Mammary epithelial cell (primary cell): ENCODE measurements at places on chromosomes 12 and 14. TPM values are rescaled to one million over a fixed set of nuclear protein-coding genes. Genes with fewer than 3 reads are reported as not detected.
A peak's percentile ranks its signal among the peaks of the same experiment; 100 is the strongest.

Gene ST8SIA1
- total RNA-seq, result 0.50 TPM

Gene LRP6
- 19.0 and 19.2 TPM in 2 replicates for total RNA-seq

Gene GARIN6
- not detected for total RNA-seq

Gene AGAP2
- 0.33 TPM for total RNA-seq

Gene CCDC38
- total RNA-seq, result 0.16 TPM in 1 of 2 replicates, not detected in the other

Gene PRB2
- total RNA-seq, result not detected in 2 replicates

Gene DPF3
- 1.8 TPM for total RNA-seq

Gene CLEC2A
- not detected for total RNA-seq

Gene ARHGEF40
- 11.5 and 15.2 TPM in 2 replicates for total RNA-seq

Gene NPAS3
- total RNA-seq, result 0.33 TPM

Gene PLBD1
- not detected for total RNA-seq

Gene TSPAN19
- total RNA-seq, result 0.67 TPM

Gene CCDC177
- not detected in 2 replicates for total RNA-seq

Gene POTEG
- not detected in 2 replicates for total RNA-seq

DNA sequence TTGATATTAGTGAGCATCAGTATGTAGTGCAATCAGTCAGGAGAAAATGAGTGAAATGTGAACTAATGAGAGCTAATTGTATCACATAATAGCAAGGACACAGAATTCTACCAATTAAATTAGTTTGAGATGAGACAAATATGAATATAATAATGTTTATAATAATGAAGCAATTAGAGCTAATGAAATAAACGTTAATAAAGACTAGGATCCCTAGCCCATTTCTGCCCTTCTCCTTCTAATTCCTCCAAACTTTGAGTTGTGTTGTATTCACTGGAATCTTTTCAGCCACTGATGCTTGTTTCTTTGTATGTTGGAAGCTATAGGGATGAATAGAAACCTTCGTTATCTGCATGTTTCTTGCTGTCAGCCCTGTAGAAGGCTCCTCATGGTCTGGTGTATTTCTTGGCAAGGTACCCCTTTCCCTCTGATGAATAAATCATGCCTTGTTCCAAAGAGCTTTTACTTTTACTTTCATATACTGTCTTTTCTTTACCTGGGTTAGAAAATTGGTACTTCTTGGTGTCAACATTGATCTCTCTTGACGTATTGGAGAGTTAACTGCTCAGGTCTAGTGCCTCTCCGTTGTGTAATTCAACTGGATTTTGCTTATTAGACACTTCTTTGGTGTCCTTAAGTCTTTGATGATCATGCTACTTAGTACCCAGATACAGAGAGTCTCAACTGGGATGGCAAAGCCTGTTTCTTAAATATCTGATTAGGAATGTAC lies 154.8 kb downstream of the PTCSC3 start:
- DNase-seq, result no peak

DNA sequence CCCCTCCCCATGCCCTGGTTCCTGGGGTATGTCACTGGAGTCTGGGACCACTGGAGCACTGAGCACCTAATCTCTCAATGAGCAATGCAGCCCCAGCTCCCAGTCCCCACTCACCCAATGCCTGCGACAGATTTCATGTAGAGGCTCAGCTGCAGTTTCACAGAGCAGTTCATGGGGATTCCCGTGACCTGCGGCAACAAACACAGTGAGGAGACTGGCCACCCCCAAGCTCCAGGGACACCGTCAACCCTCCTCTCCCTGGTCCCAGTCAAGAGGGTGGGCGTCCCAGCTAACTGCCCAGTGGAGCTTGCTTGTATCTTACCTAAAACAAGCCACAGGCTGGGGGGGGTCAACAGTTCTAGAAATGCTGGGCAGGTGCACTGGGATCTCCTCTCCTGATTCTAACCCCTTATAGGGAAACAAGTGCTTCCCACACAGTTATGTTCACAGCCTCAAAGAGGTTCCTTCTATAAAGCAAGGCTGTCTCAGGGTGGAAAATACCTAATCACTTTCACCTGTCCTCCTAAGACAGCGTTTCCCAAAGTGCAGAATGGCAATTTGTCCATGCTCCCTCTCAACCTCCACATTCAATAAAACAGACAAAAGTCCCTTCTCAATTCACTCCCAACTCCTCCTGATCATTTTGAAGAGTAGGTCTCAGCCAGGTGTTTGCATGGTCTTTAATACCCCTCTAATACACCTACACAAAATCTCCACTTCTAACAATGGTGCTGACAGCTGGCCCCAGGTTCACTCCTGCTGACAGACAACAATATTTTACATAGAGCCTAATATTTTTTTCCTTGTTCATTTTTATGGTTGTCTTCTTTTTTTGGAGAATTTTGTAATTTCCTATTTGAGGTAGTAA lies 68.3 kb downstream of the SCARB1 start:
- DNase-seq, result no peak

GRCh38 chr12:14157088-14157747 lies 175.8 kb upstream of the GRIN2B start:
- DNase-seq, result no peak

GRCh38 chr14:34872822-34873588 lies 2.2 kb downstream of the BAZ1A start:
- peak; percentile 79 for DNase-seq

GRCh38 chr12:83818881-83819280 lies 1093.7 kb downstream of the SLC6A15 start:
- peak; percentile 37 for DNase-seq

- DNase-seq, result peak; percentile 3
Observed at GRCh38 chr12:115660211-115660805, 617.2 kb downstream of the MED13L start.

DNA sequence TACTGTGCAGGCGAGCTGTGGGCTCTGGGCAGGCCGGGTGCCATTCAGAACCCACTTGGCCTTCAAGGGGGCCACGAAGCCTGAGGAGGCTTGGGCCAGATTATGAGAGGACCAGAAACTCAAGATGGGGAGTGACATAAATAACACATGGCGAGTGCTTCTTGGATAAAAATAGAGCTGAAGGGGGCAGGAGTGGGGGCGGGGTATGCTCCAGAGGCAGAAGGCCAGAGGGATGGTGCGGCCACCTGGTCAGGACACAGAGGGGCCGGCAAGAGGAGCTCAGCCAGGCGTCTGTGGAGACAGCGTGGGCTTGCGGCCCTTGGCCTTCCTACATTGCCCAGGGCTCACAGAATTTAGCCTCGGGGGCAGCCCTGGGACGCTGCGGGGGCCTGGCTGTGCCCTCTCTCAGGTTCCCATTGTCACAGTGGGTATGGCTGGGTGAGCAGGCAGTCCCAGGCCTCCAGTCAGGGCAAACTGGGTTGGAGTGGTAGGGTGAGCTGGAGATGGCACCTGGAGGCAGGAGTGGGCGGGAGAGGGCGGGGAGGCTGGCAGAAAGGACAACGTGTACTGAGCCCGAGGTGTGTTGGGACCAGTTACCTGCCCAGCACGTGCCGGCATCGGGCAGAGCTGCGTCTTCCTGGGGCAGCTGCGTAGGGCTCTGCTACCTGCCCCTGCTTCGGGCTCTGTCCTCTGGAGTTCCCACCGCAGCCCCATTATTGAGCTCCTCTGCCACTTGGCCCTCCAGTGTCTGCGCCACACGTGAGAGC lies 7.4 kb upstream of the SLC25A29 start:
- DNase-seq, result no peak

- no peak for DNase-seq
Observed at GRCh38 chr14:73176685-73177084, 40.4 kb downstream of the PSEN1 start.

GRCh38 chr12:66103016-66103913 lies 27.3 kb downstream of the LLPH start:
- DNase-seq, result no peak

DNA sequence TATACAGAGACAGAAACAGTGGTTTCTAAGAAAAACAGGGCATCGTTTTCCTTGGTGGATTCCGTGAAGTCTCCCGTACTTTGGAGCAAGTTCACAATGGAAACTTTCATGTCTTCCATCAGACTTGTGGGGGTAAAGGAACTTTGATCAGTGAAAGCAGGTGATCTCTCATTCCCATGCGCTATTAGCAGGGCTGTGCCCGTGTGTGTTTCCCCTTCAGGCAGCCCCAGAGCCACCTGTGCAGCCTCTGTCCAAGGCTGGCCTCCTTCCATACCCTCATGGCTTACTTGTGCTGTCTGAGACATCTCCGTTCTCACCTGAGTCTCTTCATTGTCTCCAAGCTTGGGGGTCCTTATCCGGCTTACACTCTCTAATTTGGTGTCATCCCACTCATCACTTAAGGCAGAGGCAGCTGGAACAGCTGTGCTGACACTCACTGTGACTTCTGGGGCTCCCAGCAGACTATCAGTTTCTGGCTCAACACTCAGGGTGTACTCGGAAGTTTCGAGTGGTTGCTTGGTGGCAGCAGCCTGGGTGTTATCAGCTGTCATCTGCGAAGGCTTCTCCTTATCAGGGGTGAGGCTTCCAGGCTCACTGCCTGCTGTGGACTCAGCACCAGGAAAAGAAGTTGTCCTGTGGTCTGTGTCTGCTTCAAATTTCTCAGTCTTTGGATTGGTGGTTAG lies 13.8 kb downstream of the ARMH4 start:
- DNase-seq, result no peak

GRCh38 chr12:78584695-78585094 lies 279.9 kb upstream of the SYT1 start:
- peak; percentile 19 for DNase-seq

GRCh38 chr14:24774187-24774915 lies 140.4 kb upstream of the GZMB start:
- DNase-seq, result no peak

DNA sequence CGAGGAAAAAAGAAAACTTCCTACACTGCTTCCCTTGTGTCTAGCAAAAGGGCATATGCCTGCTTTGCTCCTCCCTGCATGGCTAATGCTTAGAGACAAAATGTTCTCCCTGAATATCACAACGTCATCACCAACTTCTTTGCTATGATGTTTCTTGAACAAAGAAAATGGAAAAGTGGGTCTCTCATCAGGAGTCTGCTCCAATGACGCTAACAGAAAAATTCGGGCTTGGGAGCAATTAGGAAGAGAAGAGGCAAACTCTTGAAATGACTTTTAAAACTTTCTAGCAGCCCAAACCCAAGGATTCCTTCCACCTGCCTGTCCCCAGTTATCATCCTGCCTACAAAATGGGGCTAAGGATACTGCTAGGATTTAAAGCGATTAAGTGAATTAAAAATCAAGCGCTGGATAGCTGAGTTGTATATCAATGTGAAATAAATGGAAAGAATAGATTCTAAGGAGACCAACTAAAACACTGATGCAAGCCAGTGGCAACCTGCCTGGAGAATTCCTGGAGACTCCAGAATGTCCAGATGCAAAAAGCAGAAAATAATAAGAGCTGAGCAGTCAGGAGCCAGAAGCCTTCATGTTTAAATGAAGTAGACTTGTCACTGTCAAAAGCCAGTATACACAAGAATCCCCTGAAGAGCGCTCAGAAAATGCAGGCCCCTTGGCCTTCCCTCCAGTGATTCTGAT lies 183.8 kb downstream of the DPF3 start:
- DNase-seq, result no peak

- DNase-seq, result peak; percentile 51
Observed at GRCh38 chr12:84772281-84772680, 140.3 kb downstream of the SLC6A15 start.

- DNase-seq, result no peak
Observed at GRCh38 chr14:71597955-71598660, 334.1 kb upstream of the RGS6 start.

DNA sequence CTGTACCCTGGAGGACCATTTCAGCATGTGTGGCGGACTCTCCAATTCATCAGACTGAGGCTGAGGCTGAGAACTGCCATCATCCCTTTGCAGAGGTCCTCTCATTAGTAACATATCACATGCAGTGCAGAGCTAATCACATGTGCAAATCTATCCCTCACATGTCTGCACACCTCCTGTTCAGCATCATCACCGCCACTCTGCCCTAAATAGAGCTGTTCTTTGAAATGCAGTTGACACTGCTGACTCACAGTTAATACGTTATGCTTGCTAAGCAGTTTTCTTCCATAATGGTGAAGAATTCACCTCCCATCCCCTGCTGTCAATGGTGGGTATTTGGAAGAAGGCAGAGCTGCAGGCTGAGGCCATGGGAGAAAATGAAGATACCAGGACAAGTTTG lies 85.0 kb upstream of the ANO2 start:
- no peak for DNase-seq

GRCh38 chr12:7907009-7907408 lies 29.0 kb downstream of the SLC2A3 start:
- no peak for DNase-seq

DNA sequence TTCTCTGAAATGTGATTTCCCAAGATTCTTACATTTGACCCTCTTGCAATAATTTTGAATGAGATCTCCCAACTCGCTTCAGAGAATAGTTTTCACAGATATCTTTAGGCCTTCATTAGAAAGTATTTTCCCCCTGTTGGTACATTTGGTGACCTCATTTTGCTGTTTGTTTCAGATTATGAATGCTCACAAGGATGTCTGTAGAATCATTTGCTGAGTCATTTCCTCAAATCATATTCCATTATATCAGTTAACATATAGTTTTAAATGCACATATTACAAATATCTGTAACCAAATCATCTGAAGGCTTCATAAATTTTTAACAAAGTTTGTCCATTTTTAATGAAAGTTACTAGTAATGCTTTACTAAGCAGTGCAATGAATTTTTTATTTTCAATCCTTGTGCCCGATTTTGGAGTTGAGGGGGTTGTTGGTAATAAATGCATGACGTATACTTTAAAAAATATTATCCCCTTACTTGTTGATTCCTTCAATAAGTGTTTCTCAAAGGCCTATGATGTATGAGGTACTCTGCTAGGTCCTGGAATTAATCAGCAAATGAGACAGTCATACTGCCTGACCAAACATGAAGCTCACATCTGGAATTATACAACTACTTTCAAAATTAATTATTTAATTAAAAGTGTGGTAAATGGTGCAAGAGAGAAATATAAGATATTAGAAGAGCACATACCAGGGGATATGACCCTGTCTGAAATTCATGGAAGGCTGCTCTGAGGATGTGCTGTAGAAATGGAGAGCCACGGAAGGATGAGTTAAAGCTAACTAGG lies 126.9 kb upstream of the RAP1B start:
- DNase-seq, result peak; percentile 36

GRCh38 chr12:3761116-3761735 lies 8.3 kb upstream of the CRACR2A start:
- DNase-seq, result no peak

DNA sequence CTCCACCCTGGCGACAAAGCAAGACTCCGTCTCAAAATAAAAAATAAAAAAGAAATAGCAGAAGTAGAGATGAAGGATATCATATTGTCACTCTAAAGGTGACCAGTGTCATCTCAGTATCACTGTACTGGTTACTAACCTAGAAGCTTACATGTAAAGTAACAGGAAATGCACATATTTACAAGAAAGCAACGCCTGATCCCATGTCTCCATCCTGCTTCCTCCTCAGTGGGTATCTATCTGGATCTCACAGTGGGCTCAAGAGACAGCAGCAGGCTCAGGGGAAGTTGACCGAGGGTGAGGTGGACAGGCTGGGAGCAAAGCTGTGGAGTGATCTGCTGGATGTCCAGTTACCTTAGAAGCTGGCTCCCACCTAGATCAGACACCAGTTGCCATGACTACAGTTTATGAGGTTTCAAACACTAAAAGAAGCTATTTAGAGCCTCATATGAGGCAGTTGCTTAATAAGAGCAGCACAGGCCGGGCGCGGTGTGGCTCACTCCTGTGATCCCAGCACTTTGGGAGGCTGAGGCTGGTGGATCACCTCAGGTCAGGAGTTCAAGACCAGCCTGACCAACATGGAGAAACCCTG lies 10.5 kb downstream of the MTRFR start:
- DNase-seq, result no peak

- DNase-seq, result no peak
Observed at GRCh38 chr14:65210822-65211182, 108.5 kb upstream of the MAX start.

GRCh38 chr12:115619889-115620288 lies 657.6 kb downstream of the MED13L start:
- DNase-seq, result no peak
